ENCODE measurements at places on chromosomes 1 and 21.

GRCh38 chr1:81954534-81955020, 153.8 kb downstream of the ADGRL2 start:
- DNase-seq, result no peak

GRCh38 chr1:229264487-229264886, 6.4 kb upstream of the RAB4A start:
- no peak for DNase-seq

- no peak for DNase-seq
These were observed at the start of gene TMEM51 for GRCh38 chr1:15153184-15153841. TMEM51 (plus strand) TSS chr1:15153747; CDS start chr1:15215088, 61,341 bp downstream.

GRCh38 chr1:54944610-54945392, 35.6 kb upstream of the TMEM61 start:
- DNase-seq, result peak; percentile 21

DNA sequence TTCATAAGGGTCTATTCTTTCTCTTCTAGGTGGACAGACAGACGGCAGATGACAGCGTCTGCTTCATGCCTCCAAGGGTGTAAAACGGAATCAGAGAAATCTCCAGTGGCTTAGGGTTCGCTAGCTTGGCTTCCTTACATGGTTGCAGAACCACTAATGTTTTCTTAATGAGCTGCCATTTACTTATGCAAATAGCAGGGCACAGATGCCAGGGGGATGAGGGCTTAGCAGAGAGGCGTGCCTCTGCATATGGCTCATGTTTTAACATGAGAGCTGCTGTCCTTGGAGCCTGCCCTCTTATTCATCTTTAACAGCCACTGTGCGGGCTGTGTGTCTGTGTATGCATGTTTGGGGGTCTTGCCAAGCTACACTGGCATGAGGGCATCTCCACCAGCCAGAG, 119.6 kb downstream of the IER5 start:
- no peak for DNase-seq

DNA sequence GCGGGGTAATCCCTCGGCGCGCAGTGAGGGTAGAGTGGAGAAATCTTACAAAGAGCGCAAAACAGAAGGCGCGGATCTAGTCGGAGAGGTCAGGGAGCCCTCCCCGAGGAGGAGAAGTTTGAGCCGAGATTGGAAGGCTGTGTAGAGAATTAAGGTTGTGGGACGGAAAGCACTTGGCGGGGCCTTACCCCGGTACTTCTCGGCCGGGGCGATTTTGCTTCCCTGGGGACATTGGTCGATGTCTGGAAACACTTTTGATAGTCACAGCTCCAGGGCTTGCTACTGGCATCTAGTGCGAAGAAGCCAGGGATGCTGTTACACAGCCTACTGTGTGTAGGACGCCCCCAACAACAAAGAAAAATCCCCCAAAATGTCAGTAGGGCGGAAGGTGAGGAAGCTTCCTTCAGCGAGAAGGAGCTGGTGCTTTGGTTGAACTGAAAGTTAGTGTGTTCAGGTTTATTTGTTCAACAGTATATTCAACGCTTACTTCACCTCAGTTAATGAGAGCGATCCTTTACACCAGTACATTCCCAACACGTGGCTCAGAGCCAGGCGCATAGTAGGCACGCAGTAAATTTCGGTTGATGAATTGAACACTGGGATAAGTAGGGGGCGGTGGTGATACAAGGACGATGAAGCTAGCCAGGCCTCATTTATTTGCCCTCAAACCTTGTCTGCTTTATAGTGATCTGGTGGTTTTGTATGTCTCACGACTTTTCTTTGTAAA, 807 bp downstream of the CEP85 start:
- DNase-seq, result no peak

- DNase-seq, result no peak
These were observed 653.6 kb upstream of the ADGRL4 start for GRCh38 chr1:79660129-79660528.

- DNase-seq, result peak; percentile 1
These were observed at the start of gene AK5 for GRCh38 chr1:77281491-77282186. AK5 (plus strand) TSS chr1:77282019; CDS start chr1:77282314, 295 bp downstream.

GRCh38 chr1:197915862-197916499, 1.2 kb upstream of the LHX9 start:
- no peak for DNase-seq

DNA sequence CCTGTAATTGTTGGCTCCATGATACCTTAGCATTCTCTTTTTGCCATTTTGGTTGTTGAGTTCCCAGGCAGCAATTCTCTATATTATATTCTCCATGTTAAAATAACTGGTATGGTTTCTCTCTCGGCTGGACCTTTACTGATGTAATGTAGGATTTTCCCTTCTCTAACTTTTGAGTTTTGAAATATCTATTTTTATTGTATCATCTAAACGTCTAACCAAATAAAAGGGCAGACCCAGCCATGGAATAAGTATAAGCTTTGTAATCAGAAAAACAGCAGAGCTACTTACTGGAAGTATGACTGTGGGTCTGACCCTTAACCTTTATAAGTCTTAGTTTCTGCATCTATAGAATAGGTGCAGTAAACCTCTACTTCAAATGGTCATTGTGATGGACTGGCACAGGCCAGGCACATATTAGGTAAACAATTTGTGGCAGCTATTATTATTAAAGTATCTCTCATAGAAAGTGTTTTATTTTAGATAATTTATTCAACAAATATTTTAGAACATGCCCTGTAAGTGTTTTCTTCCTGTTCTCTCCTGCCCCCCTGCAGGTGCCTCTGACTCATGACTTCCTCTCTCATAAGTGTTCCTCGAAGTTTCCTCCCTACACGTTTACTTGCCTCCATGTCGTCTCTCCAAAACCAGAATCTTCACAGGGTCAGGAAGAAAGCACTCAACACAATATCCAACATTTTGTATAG, 224.9 kb upstream of the FGGY start:
- DNase-seq, result no peak

GRCh38 chr1:18954270-18955071, 2.0 kb downstream of the IFFO2 start:
- no peak for DNase-seq

GRCh38 chr1:156601122-156601830, at the start of gene GPATCH4:
GPATCH4 (minus strand) TSS chr1:156601479.
- DNase-seq, result peak; percentile 58

DNA sequence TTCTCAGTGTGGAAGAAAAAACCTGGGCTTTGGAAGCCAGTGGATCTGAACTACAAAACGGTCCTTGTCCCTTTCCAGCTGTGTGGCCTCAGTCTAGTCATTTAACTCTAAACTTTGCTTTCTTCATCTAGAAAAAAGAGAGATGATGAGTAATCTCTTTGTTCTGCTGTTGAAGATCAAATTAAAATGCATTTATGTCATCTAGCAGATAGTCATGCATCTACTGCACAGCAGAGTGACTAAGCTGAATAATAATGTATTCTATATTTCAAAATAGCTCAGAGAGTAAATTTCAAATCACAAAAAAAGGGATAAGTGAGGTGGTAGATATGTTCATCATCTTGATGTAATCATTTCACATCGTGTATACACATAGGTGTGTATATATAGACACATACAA, 473.2 kb downstream of the DSCAM start:
- DNase-seq, result no peak

DNA sequence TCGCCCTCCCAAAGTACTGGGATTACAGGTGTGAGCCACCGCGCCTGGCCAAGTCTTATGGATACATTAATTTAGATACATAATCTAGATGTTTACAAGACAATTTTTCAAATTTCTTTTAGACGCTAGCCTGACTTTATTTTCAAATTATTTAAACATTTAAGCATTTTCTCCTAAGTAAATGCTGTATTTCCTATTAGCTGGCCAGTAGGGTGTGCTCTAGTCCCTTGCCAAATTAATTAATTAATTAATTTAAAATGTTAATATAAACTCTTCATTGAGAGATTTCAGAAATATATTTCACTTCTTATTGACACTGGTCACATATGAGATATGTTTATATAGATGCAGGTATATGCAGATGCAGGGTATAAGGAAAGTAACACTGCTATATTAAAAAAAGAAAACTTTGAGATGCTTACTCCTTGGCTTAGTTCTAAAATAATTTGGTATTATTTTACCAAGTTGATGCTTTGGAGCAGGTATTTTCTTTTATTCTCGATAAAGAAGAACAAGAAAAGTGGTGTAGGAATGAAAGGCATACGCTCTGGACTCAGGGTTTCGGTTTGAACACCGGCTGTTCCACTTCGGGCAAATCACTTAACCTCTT, 5.2 kb upstream of the ERRFI1 start:
- no peak for DNase-seq

DNA sequence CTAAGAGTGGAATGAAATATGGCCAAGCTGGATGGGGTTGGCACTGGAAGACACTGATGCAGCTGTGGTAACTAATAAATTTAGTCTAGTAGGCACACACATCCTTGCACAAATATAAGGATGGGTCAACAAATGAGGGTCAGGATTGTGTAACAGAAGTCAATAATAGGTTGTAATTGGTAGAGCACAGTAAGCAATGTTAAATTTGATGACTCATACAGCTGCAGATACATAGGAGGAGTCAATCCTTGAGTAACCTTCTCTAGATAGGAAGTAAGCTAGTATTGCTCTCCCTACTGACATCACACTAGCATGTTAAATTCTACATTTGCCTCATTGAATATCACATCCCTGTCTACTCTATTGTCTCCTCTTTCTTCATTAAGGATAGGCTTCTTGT, 332.1 kb downstream of the PTPRC start:
- DNase-seq, result no peak

DNA sequence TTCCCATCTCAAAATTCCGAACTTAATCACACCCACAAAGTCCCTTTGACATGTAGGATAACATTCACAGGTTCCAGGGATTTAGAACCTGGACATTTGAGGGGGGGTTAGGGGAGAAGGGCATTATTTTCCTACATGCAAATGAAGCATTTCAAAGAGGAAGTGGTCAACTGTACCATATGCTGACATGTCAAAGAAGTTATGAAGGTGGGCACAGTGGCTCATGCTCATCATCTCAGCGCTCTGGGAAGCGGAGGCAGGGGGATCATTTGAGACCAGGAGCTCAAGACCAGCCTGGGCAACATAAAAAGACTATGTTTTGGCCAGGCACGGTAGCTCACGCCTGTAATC, 35.7 kb downstream of the PTP4A2 start:
- DNase-seq, result no peak

- no peak for DNase-seq
These were observed 40.9 kb upstream of the ATF3 start for GRCh38 chr1:212567638-212568037.

DNA sequence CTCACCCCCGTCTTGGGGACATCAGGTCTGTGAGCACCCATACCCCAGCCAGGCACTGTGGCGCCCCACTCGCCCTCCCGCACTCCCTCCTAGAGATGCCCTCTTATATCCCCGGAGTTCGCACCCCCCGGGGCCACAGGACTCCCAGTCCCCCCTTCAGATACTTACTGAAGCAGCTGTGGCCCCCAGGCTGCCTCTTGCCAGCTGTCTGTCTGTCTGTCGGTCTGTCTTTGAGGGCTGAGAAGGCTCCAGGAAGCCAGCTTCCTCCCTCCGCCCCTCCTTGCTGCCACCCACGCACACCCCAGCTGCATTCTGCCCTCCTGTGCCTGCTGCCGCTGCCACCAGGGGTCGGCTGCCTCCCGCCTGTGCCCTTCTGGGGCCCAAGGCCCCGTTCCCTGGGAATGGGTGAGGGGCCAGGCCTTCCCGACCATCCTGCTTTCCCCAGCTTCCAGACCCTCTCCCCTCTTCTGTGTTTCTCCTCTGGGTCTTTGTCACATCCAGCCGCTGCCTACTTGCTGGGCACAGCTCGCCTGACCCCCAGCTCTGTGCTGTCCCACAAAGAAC, at the start of gene PTPN7:
Gene PTPN7 (minus strand): TSS at position 226 of the 564 bp plus-strand sequence. CDS start 1,200 bp downstream, outside the sequence.
- DNase-seq, result peak; percentile 83

- DNase-seq, result no peak
These were observed 2.6 kb downstream of the ALPL start for GRCh38 chr1:21511579-21512522.

DNA sequence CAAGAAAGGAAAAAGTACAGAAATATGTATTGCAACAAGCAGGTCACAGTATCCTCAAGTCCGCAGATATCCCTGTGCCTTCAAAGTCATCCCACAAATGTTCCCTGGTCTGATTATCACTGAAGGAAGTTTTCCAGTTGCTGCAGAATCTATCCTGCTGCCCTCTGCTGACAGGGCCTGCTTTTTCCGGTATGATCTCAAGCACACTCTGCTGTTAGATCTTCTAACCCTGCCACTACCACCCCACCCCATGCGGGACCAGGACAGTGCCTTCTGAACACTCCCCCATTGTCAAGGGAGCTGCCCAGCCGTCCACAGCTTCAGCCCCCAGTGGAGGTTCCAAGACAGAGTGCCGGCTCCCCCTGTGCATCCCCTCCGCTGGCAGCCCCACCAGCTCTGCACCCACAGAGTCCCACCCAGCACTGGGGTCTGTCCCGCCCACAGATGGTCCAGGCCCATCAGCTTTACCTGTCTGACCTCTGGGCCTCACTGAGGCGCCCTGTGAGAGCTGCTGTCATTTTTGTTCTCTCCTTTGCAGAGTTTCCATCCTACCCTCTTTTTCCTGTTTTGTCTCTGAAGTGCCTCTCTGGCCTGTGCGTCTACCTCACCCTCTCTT, 27.9 kb downstream of the FAM163A start:
- DNase-seq, result no peak

Data from activated naive CD8-positive, alpha-beta T cell treated with anti-CD3 and anti-CD28 coated beads, Interleukin-2, amount 50 U/mL, for 16 hours (primary cell).